ENCODE measurements at places on chromosomes 1 and 21. TPM values are rescaled to one million over a fixed set of nuclear protein-coding genes. Genes with fewer than 3 reads are reported as not detected.

SPOCD1 gene
- total RNA-seq = 47.2 TPM

AQP10 gene
- total RNA-seq = not detected

TXLNA gene
- total RNA-seq = 118 TPM

RUNX3 gene
- total RNA-seq = 0.26 TPM

LMOD1 gene
- total RNA-seq = 36.3 TPM

CDC7 gene
- 3.1 TPM for total RNA-seq

EDN2 gene
- not detected for total RNA-seq

BACE2 gene
- total RNA-seq = 33.4 TPM

SERTAD4 gene
- 0.17 TPM for total RNA-seq

Data from fibroblast of lung (primary cell).